ENCODE measurements at places on chromosomes 7 and 10.

- DNase-seq: peak; percentile 2
Measured at GRCh38 chr10:118045837-118046394, 825 bp downstream of the RAB11FIP2 start.

DNA sequence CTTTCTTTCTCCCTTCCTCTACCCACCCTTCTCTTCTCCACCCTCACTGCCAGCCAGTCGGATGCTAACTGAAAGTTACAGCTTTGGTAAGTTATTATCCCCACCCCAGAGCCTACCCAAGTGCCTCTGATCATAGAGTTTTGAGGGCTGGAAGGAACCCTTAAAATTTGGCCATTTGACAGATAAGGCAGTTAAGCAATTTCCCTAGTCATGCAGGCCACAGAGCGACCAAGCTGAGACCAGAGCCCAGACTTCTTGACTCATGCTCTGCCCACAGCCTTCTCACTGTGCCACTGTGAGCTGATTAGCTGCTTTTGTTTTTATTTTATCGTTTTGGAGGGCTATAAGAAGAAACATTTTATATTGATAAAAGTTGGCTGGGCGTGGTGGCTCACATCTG is 17.2 kb downstream of the SAP25 start:
- no peak for DNase-seq

GRCh38 chr10:86715156-86715795 is 41.1 kb upstream of the BMPR1A start:
- DNase-seq: no peak

DNA sequence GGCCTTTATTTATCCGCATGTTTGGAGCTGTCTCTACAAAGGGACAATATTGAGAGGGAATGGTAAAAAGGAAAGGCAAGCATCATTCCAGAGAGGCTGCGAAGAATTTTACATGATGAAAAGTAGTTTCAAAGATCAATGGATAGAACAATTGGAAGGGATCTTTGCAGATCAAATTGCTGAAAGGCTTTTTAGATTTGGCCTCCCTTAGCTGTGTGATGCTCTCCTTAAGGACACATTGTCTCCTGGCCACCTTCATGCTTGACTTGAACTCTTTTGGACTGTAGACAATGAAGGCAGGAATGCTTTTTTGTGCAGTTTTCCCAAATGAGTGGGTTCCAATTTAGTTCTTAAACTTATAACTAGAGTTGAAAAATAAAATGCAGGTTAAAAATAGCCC is 344.7 kb downstream of the ARL4A start:
- no peak for DNase-seq

DNA sequence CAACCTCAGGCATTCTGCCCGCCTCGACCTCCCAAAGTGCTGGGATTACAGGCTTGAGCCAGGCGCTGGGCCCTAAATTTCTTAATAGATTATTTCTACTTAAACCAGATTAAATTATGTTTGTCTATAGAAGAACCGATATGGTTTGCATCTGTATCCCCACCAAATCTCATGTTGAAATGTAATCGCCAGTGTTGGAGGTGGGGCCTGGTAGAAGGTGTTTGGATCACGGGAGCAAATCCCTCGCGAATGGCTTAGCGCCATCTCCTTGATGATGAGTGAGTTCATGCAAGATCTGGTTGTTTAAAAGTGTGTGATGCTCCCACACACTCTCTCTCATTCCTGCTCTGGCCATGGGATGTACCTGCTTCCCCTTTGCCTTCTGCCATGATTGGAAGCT is 109.3 kb upstream of the NANOS1 start:
- DNase-seq: no peak

DNA sequence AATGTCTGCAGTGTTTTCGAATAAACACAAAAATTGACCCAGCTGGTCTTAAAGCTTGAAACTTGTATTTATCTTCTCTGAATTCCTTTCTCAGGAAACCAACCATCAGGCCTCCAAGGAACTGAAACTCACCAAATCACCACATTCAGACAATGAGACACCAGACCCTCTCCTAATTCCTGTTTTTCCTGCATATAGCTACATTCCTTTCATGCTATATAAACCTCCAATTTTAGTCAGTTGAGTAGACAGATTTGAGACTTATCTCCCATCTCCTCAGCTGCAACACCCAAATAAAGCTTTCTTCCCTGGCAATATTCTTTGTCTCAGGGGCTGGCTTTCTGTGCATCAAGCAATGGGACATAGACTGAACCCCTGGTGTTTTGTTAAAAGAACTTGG is 317.0 kb downstream of the CACNA2D1 start:
- DNase-seq: no peak

DNA sequence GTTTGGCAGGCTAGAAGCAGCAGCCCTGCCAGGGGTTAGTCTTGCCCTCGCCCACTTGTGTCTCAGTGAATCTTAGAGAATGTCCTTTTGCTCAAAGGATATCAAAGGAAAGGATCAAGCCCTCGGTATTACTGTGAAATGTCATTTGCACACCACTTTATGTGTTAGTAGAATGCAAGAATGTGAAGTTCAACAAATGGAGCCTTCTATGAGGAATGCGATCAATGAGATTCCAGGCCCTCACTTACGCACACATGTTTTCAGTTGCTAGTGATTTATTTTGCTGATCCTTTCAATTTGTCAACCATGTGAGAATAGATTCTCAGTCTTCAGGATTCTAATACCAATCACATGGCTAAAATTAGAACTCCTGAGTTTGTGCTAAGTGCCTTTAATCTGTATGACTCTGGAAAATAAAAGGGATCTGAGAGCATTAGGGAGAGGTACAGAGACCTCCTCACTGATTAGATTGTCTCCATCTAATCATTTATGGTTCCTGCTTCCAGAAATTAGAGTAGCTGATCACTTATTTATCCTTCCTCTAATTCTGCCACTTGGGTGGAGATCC is 123.0 kb upstream of the SP4 start:
- no peak for DNase-seq

GRCh38 chr10:25867321-25867720 is 66.7 kb upstream of the MYO3A start:
- DNase-seq: no peak

- DNase-seq: no peak
Measured at GRCh38 chr7:50210706-50211115, 93.8 kb upstream of the IKZF1 start.

DNA sequence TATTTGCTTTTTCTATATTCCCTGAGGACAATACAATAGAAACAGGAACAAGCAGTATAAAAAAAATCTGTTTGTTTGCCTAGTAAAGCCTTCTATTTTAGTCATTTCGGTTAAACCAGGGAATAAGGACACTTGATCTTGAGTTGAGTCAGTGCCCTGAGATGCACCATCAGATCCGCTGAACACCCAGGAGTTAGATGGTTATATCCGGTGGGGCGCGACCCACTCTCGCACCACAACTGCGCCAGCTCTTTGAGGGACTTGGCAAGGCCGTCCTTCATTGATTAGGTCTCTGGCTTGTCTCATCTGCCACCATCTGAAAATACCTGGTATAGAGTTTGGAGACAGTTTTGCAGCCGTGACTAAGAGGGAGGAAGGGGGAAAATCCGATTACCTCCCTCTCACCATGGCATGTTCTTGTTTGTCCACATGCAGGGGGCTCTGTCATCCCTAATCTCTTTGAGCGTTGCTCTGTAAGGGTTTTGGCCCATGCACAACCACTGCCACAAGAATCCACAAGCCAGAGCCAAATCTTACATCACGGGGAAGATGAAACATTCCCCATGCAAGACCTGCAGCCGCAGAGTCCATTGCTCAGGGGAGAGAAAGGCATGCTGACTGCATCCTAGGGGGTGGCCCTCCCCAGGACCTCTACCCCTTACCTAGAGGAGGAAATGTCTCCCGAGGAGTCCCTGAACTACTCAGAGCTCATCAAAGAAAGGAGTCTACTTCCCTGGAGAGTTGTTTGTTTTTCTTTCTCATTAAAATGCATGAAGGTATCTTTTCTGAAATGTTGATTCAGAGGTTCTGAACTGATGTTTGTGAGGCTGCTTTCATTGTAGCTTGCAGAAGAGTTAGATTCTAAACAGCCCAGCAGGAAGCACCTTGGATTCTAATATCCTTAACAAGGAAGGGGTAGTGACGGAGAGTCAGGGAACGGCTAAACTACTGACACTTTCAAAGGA is 101.6 kb upstream of the FAM171A1 start:
- peak; percentile 32 for DNase-seq

DNA sequence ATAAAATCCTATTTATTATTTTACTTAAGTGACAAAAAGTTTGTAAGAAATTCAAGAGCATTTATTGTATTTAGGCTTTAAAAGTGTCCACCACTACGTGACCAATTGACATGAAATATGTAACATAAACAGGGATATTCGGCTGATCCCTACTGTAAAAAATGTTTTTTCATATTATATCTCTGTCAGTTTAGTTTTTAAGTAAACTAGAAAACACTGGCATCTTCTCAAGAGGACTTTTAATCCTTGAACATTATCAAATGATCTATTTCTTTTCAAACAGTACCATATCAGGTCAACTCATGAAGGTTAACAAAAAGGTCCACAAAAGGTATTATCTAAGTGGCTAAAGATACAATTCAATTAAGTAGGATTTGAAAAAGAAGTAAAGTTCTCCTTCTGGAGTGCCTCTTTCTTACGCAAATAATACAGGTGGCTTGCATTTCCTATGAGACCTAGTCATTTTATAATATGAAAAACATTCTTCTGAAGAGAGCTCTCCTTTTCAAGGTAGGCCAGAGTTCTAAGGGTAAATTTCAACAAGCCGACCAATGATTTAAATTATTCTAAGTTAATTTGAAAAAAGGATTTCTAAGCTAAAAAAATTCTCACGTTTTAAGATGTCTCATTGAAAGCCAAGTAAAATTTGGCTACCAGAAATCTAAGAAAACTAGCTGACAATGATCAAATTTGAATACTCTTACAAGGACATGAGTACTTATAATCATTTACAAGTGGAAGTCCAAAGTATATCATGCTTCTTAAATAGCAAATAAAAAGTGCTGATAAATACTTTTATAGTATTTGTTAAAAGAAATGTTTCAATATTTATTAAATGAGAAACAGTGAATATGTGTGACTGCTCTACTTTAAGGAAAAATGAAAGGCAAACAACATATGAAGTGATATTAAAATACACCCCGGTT is 133.5 kb downstream of the NRBF2 start:
- DNase-seq: no peak

GRCh38 chr10:31058795-31059703 is 27.4 kb upstream of the ZNF438 start:
- no peak for DNase-seq

DNA sequence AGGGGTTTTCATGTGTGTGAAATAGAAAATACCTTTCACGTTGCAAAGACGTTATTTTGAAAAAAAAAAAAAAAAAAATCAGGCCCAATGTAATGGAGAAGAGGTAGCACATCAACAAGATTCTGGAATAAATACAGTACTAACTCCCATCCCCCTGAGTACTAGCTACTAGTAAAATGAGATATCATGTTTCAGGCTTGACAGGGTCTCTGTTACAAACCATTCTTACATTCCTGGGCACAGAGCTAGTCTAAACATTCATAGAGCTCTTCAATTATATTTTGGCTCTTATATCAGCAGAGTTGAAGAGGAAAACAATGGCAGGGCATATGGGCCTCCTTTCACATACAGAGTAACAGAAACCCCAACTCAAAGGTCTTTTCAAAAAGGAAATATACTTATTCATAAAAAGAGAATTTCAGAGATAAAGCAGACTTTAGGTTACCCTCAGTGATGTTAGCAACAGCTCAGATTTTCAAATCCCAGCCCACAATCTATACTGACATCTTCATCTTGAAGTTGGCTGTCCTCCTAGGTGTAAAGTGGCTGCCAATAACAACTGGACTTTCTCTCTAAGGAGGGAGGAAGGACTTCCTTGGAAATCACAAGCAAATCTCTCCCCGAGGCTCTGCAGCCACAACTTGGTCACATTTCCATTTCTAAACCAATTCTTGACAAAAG is 18.6 kb downstream of the C7orf33 start:
- DNase-seq: no peak

DNA sequence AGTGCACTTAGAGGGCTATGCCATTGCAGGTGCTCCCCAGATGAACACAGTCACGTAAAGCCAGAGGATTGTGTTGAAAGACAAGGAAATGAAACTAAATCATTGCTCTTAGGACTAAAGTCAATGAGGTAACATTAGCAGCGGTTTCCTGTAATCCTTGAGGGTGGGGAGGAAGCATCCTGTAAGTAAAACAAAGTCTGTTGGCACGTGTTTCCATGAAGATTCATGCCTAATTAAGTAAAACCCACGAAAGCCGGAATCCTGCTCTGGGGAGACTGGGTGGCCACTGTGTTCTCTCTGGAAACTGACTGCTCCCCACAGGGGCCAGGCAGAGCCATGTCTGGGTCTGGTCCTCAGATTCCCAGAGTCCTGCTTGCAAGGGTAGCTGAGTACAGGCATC is 18.3 kb downstream of the STEAP1B start:
- no peak for DNase-seq

DNA sequence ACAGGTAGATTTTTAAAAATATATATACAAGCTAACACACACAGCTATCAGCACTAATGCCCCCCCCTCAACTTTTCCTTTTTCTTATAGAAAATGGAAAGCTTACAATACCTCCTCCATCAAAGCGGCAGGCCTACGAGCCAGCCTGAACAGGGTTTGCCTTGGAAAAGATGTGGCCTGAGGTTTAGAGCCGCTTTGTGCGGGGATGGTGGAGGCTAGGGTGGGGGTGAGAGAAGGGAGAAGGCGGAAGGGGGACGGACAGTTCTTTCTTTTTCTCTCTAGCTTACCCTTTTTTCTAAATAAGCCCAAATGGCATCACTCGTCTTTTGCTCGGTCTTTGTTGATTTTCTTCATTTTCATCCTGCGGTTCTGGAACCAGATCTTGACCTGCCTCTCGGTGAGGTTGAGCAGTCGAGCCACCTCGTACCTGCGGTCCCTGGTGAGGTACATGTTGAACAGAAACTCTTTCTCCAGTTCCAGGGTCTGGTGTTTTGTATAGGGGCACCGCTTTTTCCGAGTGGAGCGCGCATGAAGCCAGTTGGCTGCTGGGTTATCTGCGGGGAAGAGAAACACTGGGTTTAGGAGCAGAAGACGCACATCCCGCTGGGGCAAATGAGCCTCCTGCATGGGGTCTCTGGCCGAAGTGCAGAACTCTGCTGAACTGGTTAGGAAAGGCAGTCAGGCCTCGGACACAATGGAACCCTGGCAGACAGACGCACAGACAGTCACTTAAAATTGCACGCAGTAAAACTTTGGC is 1.9 kb downstream of the HOXA9 start:
- DNase-seq: no peak

DNA sequence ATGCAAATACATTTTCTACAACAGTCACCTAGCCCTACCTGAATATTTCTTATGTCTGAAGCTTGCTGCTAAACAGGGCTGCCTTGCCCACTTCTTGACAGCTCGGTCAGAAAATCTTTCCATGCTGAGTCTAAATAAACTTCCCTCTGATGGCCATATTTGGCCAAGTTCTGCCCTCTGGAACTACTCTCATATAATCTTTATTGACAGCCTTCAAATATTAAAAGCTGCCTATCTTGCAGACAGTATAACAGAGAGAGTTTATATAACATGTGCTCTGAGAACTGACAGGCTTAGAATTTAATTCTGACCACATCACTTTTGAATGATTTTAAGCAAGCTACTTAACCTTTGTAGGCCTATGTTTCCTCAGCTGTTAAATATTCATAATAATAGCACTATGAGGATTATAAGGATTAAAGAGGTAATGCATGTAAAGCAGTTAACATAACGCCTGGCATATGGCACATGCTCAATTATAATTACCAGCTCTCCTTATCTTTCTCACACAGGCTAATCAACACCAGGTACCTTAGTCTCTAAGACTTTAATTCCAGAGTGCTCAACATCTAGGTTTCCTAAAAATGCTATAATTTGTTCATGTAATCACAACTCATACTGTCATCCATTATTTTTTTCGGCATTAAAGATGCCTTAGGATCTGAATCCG is 334.1 kb downstream of the HPSE2 start:
- no peak for DNase-seq
